H1 (cell line): ENCODE measurements at places on chromosomes 2 and 18.

DNA sequence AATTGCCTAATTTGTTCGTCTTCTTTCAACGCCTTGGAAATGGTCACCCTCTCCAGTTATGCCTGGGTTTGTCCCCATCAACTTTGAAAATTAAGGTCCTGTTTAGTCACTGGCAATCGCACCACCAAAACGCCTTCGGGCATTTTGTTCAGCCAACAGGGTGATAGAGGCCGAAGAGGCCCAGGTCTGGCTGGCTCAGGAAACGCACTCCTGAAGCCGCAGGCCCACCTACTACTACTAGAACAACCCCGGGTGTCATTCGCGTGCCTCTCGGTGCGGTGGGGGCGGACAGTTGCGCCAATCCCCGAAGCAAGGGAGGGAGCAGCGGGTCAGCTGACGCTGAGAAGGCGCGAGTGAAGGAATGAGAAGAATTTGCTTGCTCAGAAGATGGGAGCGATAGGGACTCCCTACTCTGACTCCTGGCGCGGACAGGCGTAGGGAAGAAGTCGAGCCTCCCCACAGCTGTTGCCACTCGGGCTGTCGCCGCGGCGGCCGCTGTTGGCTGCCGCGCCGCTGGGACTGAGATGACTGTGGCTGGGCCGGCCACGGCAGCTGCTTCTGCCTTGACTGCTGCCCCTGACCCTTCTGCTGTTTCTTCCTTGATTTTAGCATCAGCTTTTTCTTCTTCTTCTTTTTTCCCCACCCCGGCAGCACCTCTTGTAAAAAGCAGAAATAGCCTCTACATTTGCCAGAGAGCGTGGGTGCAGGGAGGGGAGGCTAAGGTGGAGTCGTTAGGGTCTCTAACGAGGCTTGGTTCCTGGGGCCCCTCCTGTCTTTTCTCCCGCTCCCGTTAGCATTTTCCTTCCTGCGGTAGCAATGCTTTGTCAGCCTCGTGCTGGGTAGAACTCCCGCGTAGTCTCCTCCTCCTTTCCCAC lies 387.6 kb downstream of the FIGN start:
- H3K36me3 ChIP-seq, result no peaks in the 10 kb centered on the region
- no peak overlapping the region; the same call in 1 of the 2 replicates for H3K27ac ChIP-seq
- H3K4me3 ChIP-seq, result peak overlapping the region; percentile 49
- no peaks in the 10 kb centered on the region for H3K4me1 ChIP-seq

DNA sequence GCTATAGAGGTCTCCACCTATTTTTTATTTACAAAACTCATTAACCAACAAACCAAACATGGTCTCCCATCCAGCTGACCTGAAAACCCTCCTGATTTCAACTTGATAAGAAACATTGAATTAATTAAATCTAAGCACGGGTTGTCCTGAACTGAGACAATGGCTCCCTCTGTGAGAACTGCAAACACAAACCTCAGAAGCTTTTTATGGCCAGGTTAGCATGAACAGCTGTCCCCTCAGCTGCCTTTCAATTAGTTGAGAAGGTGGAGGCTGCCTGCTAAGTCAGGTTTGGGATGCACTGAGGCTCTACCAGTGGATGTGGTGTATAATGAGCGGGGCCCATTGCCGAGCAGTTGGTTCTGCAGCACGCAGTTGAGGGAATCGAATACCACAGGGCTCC lies 258.5 kb upstream of the DDX18 start:
- peaks cover 18% of the 10 kb centered on the region for H3K4me1 ChIP-seq
- H3K27ac ChIP-seq, result no peak overlapping the region
- H3K27me3 ChIP-seq, result no peaks in the 10 kb centered on the region

DNA sequence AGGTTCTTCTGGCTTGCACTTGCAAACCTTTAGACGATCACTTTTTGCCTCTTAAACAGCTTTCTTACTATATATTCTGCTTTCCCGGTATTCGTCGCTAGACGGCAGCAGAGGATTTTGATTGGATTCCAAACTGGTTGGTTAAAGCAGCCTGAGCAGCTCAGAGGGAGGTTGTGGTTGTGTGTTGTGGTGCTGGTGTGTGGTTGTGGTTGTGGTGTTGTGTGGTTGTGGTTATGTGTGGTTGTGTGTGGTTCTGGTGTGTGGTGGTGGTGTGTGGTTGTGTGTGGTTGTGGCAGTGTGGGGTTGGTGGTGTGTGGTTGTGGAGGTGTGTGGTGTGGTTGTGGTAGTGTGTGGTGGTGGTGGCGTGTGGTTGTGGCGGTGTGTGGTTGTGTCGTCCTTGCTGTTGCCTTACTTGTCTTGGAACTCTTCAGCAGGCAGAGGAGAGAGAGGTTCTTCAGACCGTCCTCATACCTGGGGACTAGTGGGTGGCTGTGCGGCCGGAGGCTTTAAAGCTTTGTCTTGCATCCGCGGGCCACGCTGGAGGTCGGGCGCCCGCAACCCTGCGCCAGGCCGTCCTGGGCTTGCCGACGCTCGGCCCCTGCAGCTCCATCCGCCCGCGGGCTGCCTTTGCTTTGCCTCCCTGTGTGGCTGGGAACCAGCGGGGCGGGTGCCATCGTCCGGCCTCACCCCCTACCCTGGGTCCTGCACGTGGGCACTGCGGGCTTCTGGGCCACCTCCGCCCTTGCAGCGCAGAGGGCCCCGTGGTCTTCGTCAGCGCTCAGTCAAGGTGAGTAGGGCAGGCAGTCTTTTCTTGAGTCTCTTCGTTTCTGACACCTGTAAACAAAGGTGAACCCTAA lies 190.8 kb downstream of the ARHGAP28 start:
- H3K27me3 ChIP-seq, result no peaks in the 10 kb centered on the region
- DNase-seq, result peak; percentile 87
- no peak overlapping the region for H3K4me3 ChIP-seq
- H3K27ac ChIP-seq, result no peak overlapping the region

DNA sequence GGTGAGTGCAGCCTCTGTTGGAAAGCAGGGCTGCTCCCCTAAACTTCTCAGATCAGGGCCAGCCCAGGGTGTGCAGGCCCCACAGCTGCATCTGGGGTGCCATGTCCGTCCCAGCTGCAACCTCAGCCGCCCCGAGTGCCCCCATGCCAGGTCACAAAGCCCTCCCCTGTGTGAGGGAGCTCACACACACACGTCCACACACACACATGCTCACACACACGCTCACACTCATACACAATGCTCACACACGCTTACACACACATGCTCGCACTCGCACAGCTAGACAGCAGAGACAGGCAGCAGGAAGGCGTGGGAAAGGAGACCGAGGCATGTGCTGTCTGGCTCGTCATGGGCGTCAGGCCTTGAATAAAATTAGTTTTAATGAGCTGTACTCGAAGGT lies 55.4 kb downstream of the ADI1 start:
- H3K36me3 ChIP-seq, result no peaks in the 10 kb centered on the region
- peaks cover 9% of the 10 kb centered on the region for H3K4me1 ChIP-seq
- DNase-seq, result no peak
- no peak overlapping the region for H3K4me3 ChIP-seq
- no peak overlapping the region for H3K27ac ChIP-seq
- no peaks in the 10 kb centered on the region for H3K27me3 ChIP-seq

DNA sequence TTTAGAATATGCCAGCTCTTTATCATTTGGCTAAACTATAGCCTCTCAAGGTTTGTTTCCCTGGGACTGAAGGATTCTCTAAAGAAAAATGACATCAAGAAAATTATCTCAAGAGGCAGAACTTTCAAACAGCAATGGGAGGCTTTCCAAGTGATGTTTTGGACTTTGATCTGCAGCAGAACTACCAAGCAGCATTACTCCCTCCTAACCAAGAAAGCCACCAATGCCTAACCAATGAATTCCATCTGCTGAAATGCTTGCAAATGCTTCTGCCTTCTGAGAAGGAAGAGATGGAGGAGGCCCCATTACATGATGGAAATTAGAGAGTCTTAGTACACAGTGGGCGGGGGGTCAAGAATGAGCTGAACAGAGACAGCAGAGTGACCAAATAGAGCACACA lies 95.1 kb upstream of the SLC35G4 start:
- DNase-seq, result no peak
- no peak overlapping the region for H3K27ac ChIP-seq
- peaks cover 2% of the 10 kb centered on the region; the same call in 1 of the 2 replicates for H3K27me3 ChIP-seq
- no peaks in the 10 kb centered on the region for H3K36me3 ChIP-seq
- no peaks in the 10 kb centered on the region; the same call in 1 of the 2 replicates for H3K4me1 ChIP-seq
- no peak overlapping the region for H3K4me3 ChIP-seq

DNA sequence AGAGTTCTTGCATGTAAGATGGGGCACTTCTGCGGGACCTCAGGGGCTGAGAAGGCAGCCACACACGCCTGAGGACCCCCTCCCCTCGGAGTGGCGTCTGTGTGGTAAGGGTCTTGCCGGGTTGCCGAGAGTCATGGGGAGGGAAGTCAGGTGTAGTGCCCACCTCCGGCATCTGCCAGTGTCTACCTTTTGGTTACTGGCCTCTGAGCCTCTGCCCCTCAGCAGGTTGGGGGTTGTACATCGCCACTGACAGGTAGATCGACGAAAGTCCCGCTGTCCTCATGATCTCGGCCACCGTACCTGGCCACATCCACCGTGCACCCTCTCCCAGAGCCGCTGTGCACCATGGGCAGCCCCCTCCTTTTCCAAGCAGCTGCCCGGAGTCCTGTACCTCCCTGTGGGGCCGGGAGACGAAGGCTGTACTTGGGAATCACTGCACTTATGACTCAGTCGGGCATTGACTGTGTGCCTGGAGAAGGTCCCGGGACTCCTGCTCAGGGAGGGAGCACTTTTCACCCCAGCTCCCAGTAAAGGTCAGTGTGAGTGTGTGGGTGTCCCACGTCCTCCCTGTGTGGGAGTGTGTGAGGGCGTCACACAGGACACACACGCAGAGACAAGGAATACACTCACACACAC lies 332.4 kb upstream of the MYT1L start:
- H3K4me1 ChIP-seq, result no peaks in the 10 kb centered on the region
- H3K36me3 ChIP-seq, result no peaks in the 10 kb centered on the region
- DNase-seq, result no peak

- H3K27ac ChIP-seq, result no peak overlapping the region
- H3K4me1 ChIP-seq, result no peaks in the 10 kb centered on the region
- H3K4me3 ChIP-seq, result no peak overlapping the region
Observed at GRCh38 chr18:78496079-78496478, 483.5 kb upstream of the SALL3 start.

- H3K27me3 ChIP-seq, result no peaks in the 10 kb centered on the region
- H3K4me1 ChIP-seq, result peaks cover 6% of the 10 kb centered on the region
- DNase-seq, result no peak
Observed at GRCh38 chr2:109692013-109692743, 78.0 kb downstream of the SOWAHC start.

- peak; percentile 27 for DNase-seq
- H3K4me1 ChIP-seq, result no peaks in the 10 kb centered on the region
- H3K27ac ChIP-seq, result no peak overlapping the region
- no peaks in the 10 kb centered on the region for H3K36me3 ChIP-seq
Observed at GRCh38 chr2:219997341-219997851, 370.0 kb downstream of the SLC4A3 start.

GRCh38 chr18:10563886-10564285 lies 38.1 kb downstream of the NAPG start:
- no peak overlapping the region for H3K4me3 ChIP-seq
- no peak overlapping the region for H3K27ac ChIP-seq
- DNase-seq, result no peak
- no peaks in the 10 kb centered on the region for H3K4me1 ChIP-seq
- H3K36me3 ChIP-seq, result no peaks in the 10 kb centered on the region

DNA sequence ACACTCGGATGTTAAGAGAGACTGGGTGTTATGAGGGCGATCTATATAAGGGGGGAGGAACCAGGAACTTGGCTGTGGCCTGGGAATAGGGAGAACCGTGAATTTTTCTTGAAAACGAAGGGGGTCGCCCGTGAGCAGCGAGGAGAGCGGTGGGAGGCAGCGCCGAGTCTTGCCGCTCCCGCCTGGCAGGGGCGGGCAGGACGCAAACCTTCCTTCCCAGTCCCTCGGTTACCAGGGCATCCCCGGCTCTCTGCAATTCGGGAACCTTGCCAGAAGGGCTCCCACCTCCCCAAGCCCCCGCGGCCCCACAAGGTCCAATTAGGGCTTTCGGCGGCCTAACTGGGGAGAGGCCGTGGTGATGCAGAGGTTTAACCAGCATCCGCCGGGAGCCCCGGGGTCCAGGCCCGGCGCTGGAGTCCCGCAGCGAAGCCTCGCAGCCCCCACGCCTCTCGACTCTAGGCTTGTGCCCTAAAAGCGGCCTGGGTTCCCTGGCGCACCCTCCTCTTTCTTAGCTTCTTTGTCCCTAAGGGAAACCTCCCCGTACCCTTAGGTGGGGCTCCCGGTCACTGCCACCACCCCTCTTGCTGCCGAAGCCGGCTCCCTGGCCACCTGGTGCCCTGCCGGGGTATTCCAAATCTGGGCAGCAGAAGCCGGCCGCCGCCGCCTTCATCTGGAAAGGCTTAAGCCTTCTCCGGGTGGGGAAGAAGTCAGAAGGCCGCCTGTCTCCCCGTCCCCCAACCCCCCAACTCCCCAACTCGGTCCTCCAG lies 680 bp upstream of the FHOD3 start:
- peaks cover 31% of the 10 kb centered on the region for H3K27me3 ChIP-seq
- H3K27ac ChIP-seq, result no peak overlapping the region
- H3K4me3 ChIP-seq, result peak overlapping the region; percentile 61
- H3K36me3 ChIP-seq, result no peaks in the 10 kb centered on the region
- H3K4me1 ChIP-seq, result no peaks in the 10 kb centered on the region

- no peaks in the 10 kb centered on the region for H3K36me3 ChIP-seq
- DNase-seq, result no peak
- no peaks in the 10 kb centered on the region for H3K4me1 ChIP-seq
- H3K27me3 ChIP-seq, result no peaks in the 10 kb centered on the region
Observed at GRCh38 chr2:183244300-183244844, 120.1 kb downstream of the NUP35 start.

DNA sequence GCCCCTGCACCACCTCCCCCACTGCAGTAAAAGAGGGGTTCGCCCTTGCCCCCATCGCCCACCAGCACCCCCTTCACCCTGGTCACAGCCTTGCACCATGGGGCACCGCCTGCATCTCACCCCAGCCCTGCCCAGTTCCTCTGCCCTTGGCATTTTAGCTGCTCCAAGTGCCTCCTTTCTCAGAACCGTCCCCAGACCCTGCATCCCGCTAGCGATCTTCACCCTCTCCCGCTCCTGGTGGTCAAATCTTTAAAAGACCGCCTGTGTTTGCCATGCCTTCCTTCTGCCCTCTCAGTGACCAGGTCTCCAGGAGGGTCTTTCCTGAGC lies 114.7 kb upstream of the OTOS start:
- no peaks in the 10 kb centered on the region; the same call in 1 of the 2 replicates for H3K4me1 ChIP-seq
- H3K36me3 ChIP-seq, result no peaks in the 10 kb centered on the region
- no peak overlapping the region for H3K27ac ChIP-seq

DNA sequence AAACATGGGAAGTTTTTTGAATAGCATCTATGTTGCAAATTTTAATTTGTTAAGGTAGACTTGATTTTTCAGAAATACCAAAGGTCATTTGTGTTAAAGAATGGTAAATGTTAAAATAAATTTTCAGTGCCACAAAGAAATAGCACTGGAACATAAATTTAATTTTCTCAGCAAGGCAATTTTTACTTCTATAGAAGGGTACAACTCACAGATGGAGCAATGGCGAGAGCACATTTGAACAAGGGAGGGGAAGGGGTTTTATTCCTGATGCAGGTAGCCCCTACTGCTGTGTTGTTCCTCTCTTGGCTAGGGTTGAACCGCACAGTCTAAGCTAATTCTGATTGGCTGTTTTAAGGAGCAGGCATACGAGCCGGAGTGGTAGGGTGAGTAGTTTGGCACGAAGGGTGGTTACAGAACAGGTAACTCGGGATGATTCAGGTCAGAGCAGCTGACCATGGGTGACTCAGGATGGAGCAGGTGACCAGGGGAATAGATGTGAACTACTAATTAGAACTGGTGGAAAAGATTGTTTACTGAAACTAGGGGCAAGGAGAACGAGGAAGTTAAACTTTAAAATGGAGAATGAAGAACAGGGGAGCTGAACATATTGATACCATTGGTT lies 50.1 kb upstream of the PSME4 start:
- no peaks in the 10 kb centered on the region for H3K36me3 ChIP-seq
- no peak for DNase-seq
- no peaks in the 10 kb centered on the region for H3K4me1 ChIP-seq
- H3K4me3 ChIP-seq, result no peak overlapping the region
- no peak overlapping the region for H3K27ac ChIP-seq
- no peaks in the 10 kb centered on the region for H3K27me3 ChIP-seq
